ENCODE measurements at places on chromosomes 11 and 22. TPM values are rescaled to one million over a fixed set of nuclear protein-coding genes. Genes with fewer than 3 reads are reported as not detected.

- no peak for DNase-seq
- H3K36me3 ChIP-seq, result no peaks in the 10 kb centered on the region
- no peaks in the 10 kb centered on the region for H3K27me3 ChIP-seq
- no peaks in the 10 kb centered on the region for H3K4me1 ChIP-seq
- no peak overlapping the region for H3K27ac ChIP-seq
Measured at GRCh38 chr11:19817870-19818269, 105.2 kb downstream of the NAV2 start.

DNA sequence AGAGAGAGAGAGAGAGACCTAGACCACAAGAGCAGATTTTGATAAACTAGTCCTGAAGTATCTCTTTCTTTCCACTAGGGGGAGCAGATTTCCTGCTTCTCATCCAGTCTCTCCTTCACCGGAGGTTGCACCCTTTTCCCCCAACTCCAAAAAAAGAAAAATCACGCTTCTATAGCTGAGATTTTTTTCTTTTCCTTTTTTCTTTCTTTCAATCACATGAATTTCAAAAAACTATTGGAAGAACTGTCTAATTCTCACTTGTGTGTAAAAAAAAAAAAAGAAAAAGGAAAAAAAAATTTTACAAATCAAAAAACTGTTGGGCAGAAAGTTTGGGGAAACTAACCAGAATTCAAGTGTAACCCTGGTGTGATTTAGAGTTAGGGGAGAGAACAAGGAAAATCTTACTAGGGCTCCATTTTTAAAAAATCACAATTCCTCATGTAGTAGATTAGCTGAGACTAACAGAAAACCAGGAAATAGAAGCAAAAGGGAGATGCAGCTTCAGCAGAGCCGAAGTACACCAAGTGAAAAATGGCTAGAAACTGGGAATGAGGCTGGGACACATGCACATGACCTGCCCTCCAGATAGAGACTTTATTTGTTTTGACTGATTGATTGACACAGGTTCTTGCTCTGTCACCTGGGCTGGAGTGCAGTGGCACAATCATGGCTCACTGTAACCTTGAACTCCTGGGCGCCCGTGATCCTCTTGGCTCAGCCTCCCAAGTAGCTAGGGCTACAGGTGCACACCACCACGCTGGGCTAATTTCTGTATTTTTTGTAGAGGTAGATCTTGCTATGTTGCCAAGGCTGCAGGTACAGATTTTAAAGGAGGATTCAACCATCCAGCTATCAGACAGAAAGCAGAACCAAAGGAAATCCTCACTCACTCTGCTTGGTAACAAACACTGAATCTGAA is 27.1 kb downstream of the SDHD start:
- no peaks in the 10 kb centered on the region for H3K27me3 ChIP-seq
- H3K4me3 ChIP-seq, result no peak overlapping the region
- no peaks in the 10 kb centered on the region for H3K36me3 ChIP-seq
- DNase-seq, result no peak
- no peaks in the 10 kb centered on the region for H3K4me1 ChIP-seq

DNA sequence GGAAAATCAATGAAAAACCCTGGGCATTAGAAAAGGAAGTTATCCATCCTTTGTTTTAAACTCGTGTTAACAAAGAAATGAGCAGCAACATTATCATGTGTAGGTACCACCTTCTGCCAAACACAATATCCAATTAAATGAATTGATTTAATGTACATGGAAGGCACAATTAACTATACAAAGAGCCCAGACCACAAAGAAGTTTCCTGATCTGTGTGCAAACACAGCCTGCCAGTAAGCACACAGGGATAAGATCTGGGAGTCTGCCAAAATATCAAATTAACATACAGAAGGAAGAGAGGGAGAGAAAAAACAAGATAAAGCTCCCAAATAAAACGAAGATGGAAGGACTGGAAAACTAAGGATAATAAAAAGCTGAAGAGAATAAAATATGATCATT is 54.1 kb upstream of the SLC25A1 start:
- H3K27ac ChIP-seq, result no peak overlapping the region
- peaks cover 4% of the 10 kb centered on the region for H3K27me3 ChIP-seq
- H3K4me3 ChIP-seq, result no peak overlapping the region
- H3K4me1 ChIP-seq, result no peaks in the 10 kb centered on the region

DNA sequence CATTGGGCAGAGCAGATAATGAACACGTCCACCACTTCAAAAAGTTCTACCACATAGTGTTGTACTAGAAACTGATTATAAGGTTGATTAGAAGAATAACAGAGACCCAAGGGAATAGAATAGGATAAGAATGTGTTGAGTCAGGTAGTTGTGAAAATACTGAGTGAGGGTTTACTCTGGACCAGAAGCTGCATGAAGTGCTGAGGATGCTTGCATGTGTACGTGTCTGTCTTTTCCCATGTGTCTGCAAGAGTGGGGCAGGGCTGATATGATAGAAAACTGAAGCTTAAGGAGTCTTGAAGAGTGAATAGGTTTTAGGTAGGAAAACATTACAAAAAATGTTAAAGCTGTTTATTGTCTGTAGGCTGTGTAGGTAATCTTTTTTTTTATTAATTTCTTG is 20.6 kb downstream of the TRPC6 start:
- H3K27ac ChIP-seq, result no peak overlapping the region
- no peaks in the 10 kb centered on the region for H3K4me1 ChIP-seq
- no peaks in the 10 kb centered on the region for H3K36me3 ChIP-seq
- DNase-seq, result no peak

DNA sequence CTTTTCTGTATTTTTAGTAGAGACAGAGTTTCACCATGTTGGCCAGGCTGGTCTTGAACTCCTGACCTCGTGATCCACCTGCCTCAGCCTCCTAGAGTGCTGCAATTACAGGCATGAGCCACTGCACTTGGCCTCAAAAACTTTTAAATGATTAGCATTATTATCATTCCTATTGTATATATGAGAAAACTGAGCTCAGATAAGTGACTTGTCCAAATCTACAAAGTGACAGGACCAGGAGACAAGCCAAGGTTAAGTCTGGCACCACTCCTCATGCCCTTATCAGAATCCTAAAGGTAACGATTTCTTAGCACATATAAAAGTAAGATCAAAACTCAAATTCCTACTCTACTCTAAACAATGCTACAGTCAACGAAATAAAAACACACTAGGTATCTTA is 32.2 kb upstream of the CHRNA10 start:
- H3K4me1 ChIP-seq, result no peaks in the 10 kb centered on the region
- no peak overlapping the region for H3K27ac ChIP-seq
- no peaks in the 10 kb centered on the region for H3K27me3 ChIP-seq
- no peak overlapping the region for H3K4me3 ChIP-seq
- DNase-seq, result no peak

GRCh38 chr11:131370901-131371790 is 731 bp downstream of the NTM start:
- H3K4me1 ChIP-seq, result no peaks in the 10 kb centered on the region
- no peaks in the 10 kb centered on the region for H3K36me3 ChIP-seq
- peaks cover 2% of the 10 kb centered on the region for H3K27me3 ChIP-seq
- H3K27ac ChIP-seq, result no peak overlapping the region

- no peak for DNase-seq
- no peaks in the 10 kb centered on the region for H3K4me1 ChIP-seq
- H3K4me3 ChIP-seq, result no peak overlapping the region
- no peaks in the 10 kb centered on the region for H3K36me3 ChIP-seq
Measured at GRCh38 chr11:62863687-62864335, 16.9 kb upstream of the SLC3A2 start.

DNA sequence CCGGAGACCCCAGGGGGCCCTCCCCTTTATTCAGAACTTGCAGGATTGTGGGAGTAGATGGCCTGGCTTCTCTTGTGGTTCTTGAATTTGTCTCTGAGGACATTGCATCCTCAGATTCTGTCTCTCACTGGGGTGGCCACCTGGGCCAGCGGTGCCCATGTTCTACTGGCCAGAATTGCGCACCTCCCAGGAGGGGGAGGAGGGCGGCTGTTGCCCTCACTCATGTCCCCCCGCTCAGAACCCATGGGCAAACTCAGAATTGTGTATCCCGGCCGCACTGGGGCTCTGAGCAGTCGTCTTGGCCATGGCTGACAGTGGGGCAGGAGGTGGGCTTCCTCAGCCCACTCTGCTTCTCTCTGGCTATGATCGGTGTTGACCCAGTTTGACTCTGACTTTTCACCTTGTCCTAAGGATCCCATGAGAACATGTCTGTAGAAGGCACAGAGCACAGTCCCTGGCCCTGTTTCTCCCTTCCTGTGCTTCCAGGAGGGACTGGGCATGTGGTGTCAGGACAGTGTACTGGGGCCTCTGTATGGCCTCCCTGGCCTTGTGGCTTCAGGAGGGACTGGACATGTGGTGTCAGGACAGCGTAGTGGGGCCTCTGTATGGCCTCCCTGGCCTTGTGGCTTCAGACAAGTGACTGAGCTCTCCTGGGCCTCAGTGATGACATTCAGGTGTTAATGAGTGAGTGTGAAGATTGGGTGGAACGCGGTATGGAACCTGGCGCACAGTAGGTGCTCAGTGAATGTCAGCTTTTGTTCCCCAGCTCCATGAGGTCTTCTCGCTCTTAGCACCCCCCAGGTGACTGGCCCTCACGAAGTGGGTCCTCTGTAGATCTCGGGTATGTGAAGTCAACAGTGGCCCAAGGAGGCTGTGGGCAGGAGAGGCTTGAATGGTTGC is 99.3 kb downstream of the TBC1D22A start:
- peaks cover 10% of the 10 kb centered on the region for H3K36me3 ChIP-seq
- DNase-seq, result no peak
- H3K4me1 ChIP-seq, result no peaks in the 10 kb centered on the region
- H3K27ac ChIP-seq, result no peak overlapping the region
- no peaks in the 10 kb centered on the region for H3K27me3 ChIP-seq

GRCh38 chr11:65867284-65868071 is 5.1 kb downstream of the EFEMP2 start:
- H3K27me3 ChIP-seq, result no peaks in the 10 kb centered on the region
- DNase-seq, result no peak
- H3K27ac ChIP-seq, result no peak overlapping the region
- no peak overlapping the region for H3K4me3 ChIP-seq

Gene GALNT18
- not detected for total RNA-seq

Gene IL10RA
- 375 TPM for total RNA-seq

Gene OR51L1
- not detected for total RNA-seq

Gene RAG2
- total RNA-seq, result not detected

All from T-cell (primary cell).